HFFc6 (cell line): ENCODE measurements at places on chromosomes 4 and X. TPM values are rescaled to one million over a fixed set of nuclear protein-coding genes. Genes with fewer than 3 reads are reported as not detected.
A peak's percentile ranks its signal among the peaks of the same experiment; 100 is the strongest.

- DNase-seq: no peak
Observed at GRCh38 chr4:28254003-28254402, 1393.4 kb downstream of the STIM2 start.

GRCh38 chr4:168621806-168622589 lies 125.1 kb downstream of the PALLD start:
- peak; percentile 68 for DNase-seq

DNA sequence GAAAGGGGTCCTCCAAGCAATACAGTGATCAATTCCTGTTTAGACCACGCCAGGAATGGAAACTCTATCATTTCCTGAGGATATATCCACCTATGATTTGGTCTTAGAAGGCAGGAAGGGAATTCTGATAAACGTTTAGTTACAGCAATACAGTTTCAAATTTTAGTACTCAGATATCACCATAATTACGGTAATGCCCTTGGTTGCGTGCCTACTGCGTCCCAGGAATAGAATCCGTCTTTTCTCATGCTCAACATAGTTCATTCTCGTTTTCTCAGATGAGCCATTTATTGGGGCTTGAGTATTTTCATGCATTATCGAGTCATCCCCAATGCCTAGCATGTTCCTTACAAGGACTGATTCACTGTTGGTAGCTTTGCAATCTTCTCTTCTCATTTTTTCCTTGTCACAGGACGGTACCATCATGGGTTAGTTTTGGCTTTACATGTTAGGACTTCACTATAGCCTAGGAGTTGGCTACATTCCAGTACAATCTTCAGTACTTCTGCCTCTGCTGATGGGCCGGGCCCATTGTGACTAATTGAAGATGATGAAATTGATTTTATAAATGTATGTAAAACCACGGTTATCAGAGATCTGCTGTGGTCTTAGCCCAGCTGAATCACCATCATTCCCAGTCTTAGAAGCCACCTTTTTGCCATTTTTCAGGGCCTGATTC lies 4.4 kb upstream of the PRKX start:
- DNase-seq: no peak

DNA sequence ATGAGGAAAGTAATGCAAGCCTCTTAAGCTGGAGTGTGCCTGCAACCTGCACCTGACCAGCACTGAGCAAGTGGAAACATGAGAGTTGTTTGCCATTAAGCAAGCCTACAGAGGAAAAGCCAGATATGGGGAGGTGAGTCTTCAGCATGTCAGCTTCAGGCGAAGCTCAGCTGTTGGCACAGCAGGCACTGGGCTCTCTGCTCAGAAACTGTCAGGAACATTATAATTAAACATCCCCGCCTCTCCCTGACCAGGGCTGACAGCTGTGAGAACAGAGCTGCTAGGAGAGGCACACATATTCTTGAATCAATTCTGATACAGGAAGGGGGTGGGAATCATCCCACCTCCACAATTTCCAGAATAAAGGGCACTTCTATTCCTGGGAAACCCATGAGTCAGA lies 19.0 kb upstream of the DCX start:
- DNase-seq: no peak

Gene GAB1
- 5.5 to 8.9 TPM (median 5.6 TPM) in 3 replicates for total RNA-seq

Gene CXorf51B
- not detected in 3 replicates for total RNA-seq

GRCh38 chr4:815464-816146 lies 10.3 kb downstream of the CPLX1 start:
- DNase-seq: no peak

DNA sequence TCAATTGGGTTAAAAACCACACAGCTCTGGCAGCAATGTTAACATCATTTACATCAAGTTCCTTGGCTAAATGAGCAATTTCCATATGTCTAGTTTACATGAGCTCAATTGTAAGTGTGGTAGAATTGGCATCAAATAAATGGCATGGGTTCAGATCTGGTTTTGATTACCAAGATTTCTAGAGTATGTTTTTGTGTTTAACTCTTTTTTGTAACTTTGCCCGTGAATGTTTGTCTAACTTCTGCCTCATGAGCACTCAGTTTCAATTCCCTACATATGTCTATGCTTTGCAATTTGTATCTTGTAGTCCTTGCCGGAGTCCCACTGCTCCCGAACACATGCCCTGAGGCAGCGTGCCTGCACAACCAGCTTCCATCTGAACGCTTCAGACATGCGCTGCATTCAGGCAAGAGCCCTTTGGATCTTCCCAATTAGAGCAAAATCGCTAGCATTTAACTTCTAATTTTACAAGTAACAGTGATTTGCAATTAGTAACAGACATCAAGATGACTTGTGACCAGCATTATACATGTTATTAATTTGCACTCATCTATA lies 644.4 kb downstream of the TRIML1 start:
- DNase-seq: no peak

Gene GATA1
- total RNA-seq: not detected in 3 replicates

GRCh38 chrX:107541244-107541643 lies 87.1 kb upstream of the PRPS1 start:
- DNase-seq: peak; percentile 4

Gene LRIT3
- total RNA-seq: not detected in 3 replicates

Gene ASB9
- total RNA-seq: 0.68 to 1.1 TPM (median 0.77 TPM) in 3 replicates

GRCh38 chr4:102196221-102196620 lies 149.1 kb downstream of the SLC39A8 start:
- no peak for DNase-seq

DNA sequence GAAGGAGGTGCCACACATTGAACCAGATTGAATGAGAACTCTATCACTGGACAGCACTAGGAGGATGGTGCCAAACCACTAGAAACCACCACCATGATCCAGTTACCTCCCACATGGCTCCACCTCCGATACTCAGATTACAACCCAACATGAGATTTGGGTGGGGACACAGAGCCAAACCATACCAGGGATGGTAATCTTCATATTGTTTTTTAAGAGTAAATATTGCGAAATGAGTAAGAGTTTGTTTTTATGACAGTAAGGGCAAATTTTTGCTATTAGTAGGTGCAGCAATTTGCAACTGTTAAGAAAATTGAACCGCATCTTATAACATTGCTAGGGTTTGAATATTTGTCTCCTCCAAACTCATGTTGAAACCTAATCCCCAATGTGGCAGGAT lies 891.5 kb downstream of the NLGN4X start:
- no peak for DNase-seq

GRCh38 chrX:3415011-3415410 lies 68.6 kb upstream of the MXRA5 start:
- peak; percentile 0 for DNase-seq

DNA sequence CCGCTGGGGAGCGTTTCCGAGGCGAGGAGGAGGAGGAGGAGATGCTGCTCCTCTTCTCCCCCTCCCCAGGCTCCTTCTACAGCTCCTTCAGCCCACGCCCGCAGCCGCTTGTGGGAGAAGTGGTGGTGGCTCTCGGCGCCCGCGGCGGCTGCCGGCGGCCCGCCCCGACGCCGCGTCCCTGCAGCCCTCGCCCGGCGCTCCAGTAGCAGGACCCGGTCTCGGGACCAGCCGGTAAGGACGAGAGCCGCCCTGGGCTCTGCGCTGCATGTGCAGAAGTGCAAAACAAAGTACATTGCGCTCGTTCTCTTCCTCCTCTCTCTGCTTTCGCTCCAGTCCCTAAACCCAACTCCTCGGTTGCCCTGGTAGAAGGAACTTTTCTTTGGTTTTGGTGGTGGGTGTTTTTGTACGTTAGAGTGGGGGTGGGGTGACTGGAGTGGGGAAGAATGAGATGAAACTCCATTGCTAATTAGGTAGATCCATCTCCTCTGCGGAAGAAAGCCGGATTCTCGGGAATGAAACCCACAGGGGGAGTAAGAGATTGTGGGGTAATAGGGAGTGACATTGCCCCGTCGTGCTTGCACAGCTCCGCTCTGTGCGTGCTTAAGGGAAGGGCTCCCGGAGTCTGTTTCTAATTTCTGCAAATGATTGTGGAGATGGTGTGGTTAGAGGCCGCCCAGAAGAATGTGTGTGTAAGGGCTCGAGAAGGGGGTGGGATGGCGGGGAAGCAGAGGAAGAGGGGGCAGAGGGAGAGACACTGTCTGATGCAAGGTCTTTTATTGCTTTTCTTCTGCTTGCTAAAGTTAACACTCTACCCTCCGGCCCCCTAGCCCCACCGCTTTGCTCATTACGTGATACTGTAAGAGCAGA lies 677 bp downstream of the PTPN13 start:
- peak; percentile 89 for DNase-seq

GRCh38 chr4:71872767-71873415 lies 89.0 kb upstream of the GC start:
- DNase-seq: no peak

Gene CFAP299
- 4.9 to 11.0 TPM (median 9.0 TPM) in 3 replicates for total RNA-seq

Gene TCEAL5
- total RNA-seq: not detected in 3 replicates

DNA sequence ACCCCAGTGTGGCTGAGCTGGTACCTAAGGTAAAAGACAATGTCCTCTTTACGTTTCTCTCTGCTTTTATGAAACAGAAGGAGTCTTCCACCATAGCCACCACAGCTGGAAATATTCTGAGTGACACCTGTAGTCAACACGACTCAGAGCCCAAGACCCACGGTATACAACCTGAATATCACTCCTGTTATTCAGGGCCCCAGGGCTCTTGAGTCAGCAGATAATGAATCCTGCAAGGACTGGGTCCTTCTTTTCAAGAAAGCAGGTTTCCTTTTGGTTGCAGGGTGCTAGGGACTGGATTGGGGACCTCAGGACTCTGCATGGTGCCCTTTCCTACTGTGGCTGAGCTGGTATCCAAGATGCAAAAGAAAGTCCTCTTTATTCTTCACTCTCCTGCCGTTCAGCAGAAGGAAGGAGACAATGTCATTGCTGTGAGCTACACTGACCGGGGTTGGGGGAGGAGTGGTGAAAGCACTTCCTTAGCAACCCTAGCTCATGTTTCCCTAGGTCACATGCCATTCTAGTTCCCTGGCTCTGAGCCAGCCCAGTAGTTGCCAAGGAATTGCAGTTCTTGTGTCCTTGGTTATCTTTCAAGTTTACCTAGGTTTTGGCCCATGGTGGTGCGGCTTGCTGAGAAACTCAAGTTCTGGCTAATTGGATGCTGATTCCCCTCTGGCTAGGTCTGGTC lies 23.7 kb upstream of the UNC5C start:
- no peak for DNase-seq

DNA sequence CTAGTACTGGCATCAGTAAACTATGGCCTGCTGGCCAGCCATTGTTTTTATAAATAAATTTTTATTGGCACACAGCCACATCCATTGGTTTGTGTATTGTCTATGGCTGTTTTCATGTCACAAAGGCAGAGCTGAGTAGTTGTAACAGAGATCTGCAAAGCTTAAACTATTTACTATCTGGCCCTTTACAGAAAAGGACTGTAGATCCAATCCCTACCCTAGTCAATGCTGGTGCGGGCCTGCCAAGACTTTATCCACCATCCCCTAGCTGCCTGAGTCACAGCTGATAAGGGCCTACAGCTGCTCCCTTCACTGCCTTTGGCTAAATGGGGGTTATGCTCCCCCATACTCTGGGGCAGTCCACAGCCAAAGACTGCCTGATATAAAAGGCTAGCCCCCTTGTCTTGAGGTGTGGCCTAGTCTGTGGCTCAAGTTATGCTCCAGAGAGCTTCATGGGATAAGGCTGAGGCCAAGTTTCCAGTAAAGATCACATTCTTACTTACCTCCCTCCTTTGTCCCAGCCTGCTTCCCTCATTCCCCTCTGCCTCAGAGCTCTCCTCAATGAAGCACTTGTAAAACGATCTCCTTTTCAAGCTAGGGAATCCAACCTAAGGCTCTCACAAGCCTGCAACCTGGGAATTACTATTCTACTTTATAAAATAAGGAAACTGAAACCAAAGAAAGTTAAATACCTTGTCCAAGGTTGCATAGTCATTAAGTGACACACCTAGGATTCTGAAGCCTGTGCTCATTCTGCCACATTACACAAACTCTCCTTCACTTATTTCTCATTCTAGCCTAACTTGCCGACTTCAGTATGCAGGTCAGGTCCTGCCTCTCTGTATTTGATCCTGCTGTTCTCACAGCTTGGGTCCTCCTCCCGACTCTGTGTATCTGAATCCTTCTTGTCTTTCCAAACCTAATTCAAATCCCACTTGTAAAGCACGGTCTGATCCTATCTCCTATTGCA lies 20.7 kb downstream of the ACE2 start:
- no peak for DNase-seq

DNA sequence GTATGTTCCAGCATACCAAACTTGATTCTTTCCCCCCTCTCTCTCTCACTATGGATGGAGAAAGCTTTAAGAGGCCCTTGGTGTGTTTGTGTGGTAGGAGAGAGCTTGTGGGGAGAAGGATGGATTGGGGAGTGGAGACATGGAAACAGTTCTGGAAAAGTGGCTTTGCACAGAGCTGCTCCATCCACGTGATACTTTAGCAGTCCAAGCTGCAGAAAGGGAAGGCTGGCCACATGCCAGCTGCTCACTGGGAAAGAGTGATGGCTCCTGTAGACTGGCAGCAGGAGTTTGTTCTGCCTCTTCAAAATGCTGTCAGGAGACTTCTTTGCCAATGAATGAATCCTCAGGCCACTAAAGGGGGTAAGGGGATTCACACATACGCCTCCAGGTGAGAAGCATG lies 21.7 kb upstream of the SEC24B start:
- DNase-seq: no peak

DNA sequence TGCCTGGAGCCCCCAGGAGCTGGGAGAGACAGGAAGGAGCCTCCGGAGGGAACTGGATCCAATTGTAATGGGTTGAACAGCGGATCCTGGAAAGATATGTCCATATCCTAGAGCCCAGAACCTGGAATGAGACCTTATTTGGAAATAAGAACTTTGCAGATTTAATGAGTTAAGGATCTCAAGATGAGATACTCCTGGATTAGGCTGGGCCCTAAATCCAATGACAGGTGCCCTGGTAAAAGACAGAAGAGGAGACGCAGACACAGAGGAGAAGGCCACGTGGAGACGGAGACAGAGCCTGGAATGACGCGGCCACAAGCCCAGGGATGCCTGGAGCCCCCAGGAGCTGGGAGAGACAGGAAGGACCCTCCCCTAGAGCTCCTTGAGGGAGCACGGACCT lies 34.1 kb downstream of the P2RY8 start:
- no peak for DNase-seq

GRCh38 chr4:184255871-184256642 lies 38.4 kb upstream of the ENPP6 start:
- no peak for DNase-seq

- no peak for DNase-seq
Observed at GRCh38 chr4:78288327-78288726, 231.2 kb downstream of the FRAS1 start.

GRCh38 chr4:83150653-83151330 lies 36.3 kb upstream of the PLAC8 start:
- DNase-seq: no peak

DNA sequence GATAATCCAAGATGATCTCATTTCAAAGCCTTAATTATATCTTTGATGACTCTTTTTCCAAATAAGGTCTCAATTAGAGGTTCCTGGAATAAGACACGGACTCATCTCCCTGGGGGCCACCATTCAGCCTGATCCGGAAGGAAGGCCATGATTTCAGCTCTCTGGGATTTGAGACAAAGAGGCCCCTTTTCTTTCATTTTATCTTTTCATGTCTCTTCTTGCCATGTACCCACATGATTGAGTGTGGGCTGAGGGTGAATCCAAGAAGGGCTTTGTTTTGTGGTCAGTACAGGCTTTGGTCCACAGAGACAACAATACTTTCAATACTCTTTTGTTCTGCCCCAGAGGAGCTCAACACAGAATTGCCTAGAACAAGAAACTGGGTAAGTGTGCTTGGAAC lies 261.2 kb downstream of the TRIML1 start:
- no peak for DNase-seq

- no peak for DNase-seq
Observed at GRCh38 chr4:82677327-82677726, 115.5 kb upstream of the TMEM150C start.
